ENCODE measurements at places on chromosomes 16 and 17.

DNA sequence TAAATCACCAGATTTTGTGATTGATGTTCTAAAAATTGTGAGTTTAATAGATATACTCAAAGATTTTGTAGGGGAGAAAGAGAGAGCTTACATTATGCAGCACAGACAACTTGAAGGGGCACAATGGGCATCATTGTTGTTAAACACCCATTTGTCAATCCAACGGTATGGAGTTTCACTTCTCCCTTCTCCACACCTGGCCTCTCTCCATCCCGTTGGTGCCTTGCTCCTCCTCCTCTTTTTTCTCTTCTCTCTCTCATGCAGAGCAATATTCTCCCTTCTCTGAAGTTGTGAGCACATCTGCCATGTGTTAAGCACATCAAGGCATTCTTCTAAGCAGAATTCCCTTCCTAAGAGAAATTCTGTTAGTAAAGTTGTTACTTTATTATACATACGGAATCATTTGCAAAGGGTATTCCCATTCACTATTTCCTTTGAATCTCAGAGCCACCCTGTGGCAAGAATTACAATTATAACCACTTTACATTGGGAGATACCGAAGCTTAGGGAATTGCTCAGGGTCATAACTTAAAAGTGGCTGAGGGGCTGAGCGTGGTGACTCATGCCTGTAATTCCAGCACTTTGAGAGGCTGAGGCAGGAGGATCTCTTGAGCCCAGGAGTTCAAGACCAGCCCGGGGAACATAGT is 40.5 kb upstream of the SKAP1 start:
- DNase-seq = no peak

- no peak for DNase-seq
Measured at GRCh38 chr17:80673152-80673920, 128.7 kb downstream of the RPTOR start.

- no peak for DNase-seq
Measured at GRCh38 chr17:80879723-80880647, 111.7 kb upstream of the CHMP6 start.

GRCh38 chr17:40340880-40341807 is 23.4 kb downstream of the GJD3 start:
- peak; percentile 85 for DNase-seq

DNA sequence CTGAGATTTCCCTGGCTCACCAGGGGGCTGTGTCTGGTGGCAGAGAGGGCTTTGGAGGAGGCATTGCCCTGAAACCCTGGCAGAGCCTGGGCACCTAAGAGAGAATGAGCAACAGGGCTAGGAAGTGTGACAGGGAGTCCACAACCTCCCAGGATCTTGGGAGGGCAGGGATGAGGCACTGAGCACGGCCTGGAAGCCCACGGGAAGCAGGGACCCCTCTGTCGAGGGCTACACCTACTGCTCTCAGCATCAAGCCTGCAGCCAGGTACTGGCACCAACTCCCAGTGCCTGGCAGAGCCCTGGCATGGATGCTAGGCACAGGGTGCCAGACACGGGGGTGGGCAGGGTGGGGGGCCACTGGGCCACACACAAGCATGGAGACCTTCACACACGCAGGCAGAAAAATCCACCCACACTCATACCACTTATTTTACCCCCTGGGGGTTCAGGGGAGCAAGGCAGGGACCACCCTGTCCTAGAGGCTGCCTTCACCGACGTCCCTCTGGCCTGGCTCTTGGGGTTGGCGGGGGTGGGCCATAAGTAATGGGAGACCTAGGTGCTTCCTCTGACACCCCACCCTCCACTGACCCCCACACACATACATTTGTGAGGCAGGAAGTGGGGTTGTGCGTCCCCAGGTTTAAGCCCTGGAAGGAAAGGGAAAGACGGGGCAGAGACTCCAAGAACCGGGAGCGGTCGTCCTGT is 970 bp upstream of the HSD11B2 start:
- no peak for DNase-seq

Data from activated naive CD4-positive, alpha-beta T cell treated with Interleukin-2 at 50 U/mL for 16 hours (primary cell).